Activated T-helper 2 cell treated with anti-CD3 and anti-CD28 coated beads, Interferon-gamma antibody, Interleukin-2, Interleukin-4, amounts not matched to agents 10 μg/mL and 5 μg/mL and 100 μg/mL, durations not matched to agents 14 hours and 24 hours and 36 hours (primary cell): ENCODE measurements at places on chromosomes 5 and 9. TPM values are rescaled to one million over a fixed set of nuclear protein-coding genes. Genes with fewer than 3 reads are reported as not detected.

Gene ITK
- total RNA-seq, result 313 and 319 TPM in 2 replicates

Gene TAF1L
- total RNA-seq, result not detected in 2 replicates

Gene CCDC180
- total RNA-seq, result 3.4 and 3.5 TPM in 2 replicates

Gene DDX4
- total RNA-seq, result 0.09 TPM in 1 of 2 replicates, not detected in the other

Gene PRKAA1
- total RNA-seq, result 61.2 and 61.7 TPM in 2 replicates

Gene MSX2
- not detected in 2 replicates for total RNA-seq

Gene MVB12B
- 0.23 and 0.50 TPM in 2 replicates for total RNA-seq

Gene FAM200C
- 1.3 and 1.4 TPM in 2 replicates for total RNA-seq

Gene CYLC2
- total RNA-seq, result not detected in 2 replicates

Gene GRIN3A
- total RNA-seq, result not detected in 2 replicates

Gene STC2
- total RNA-seq, result 21.4 and 22.8 TPM in 2 replicates

Gene SETD9
- total RNA-seq, result 11.0 and 13.1 TPM in 2 replicates

Gene EPB41L4A
- total RNA-seq, result 0.34 and 0.68 TPM in 2 replicates

Gene SH2D3C
- total RNA-seq, result 23.6 and 25.1 TPM in 2 replicates

Gene MAMDC2
- not detected in 2 replicates for total RNA-seq
